ENCODE measurements at places on chromosomes 3 and 15. TPM values are rescaled to one million over a fixed set of nuclear protein-coding genes. Genes with fewer than 3 reads are reported as not detected.

GRCh38 chr3:101527906-101528305 is 14.9 kb upstream of the SENP7 start:
- no peak for DNase-seq

DNA sequence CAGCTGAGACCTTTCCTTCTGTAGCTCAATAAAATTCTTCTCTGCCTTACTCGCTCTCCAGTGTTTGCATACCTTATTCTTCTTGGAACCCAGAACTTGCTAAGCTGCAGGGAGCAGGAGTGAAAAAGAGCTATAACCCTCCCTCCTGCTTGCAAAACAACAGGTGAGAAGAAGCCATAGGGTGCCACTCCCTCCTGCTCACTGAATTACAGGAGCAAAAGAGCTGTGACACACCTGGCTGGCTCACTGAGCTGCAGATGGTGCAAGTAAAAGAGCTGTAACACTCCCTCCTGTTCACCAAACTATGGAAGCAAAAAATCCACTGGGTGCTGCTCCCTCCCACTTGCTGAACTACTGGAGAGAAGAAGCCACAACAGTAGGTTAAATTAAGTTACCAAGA is 44.2 kb upstream of the C2CD4B start:
- DNase-seq = no peak

DNA sequence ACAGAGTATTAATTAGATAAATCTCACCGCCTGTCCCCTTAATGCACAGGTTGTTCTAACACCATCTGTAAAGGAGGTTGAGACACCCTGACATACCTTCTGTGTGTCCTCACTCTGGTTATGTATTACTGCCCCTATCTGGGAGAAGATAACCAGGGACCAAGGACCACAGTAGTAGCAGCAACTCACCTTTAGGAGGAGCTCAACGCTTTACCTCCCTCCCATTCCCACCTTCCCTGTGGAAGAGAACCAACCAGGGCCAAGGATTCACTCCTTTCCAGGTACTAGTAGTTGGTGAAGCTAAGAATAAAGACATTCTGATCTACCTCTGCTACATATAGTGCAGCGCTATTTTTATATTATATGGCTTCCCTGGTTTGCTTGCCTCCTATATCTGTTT is 232.6 kb downstream of the MEX3B start:
- DNase-seq = no peak

- DNase-seq = no peak
These were observed 572.4 kb upstream of the PPP2R3A start for GRCh38 chr3:135393159-135393558.

TBL1XR1 gene
- 126 TPM for total RNA-seq

All from posterior vena cava (tissue), 2 donors.